Vagina (tissue), 2 donors: ENCODE measurements at places on chromosomes 1 and 21.

GRCh38 chr1:222821239-222821638, 6.4 kb downstream of the DISP1 start:
- DNase-seq = no peak

GRCh38 chr1:44777969-44778635, 2.8 kb downstream of the RPS8 start:
- DNase-seq = no peak

DNA sequence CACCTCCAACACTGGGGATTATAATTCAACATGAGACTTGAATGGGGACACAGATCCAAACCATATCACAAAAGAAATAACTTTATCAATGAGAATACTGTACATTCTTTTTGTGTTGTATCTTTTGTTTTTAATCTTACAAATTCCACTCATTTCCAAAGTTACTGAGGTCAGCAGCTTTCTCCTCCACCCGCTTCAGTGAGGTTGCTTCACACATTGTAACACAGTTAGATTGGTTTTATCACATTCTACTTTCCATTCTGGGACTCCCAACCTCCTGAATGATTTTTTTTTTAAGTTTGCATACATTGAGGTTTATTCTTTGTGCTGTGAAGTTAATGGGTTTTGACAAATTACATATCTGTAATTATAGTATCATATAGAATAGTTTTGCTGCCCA, 43.8 kb downstream of the DDAH1 start:
- no peak for DNase-seq

- no peak for DNase-seq
These were observed 140.4 kb upstream of the C1orf105 start for GRCh38 chr1:172279939-172280636.

GRCh38 chr1:7406641-7407543, 364.2 kb upstream of the VAMP3 start:
- DNase-seq = peak; percentile 81
